Subcutaneous adipose tissue (tissue), 4 donors: ENCODE measurements at places on chromosomes 11 and 22. TPM values are rescaled to one million over a fixed set of nuclear protein-coding genes. Genes with fewer than 3 reads are reported as not detected.

ADAMTS15 gene
- 15.0 TPM for total RNA-seq

PES1 gene
- total RNA-seq = 32.4 TPM

HEPN1 gene
- not detected for total RNA-seq

TOB2 gene
- total RNA-seq = 43.6 TPM

CCDC73 gene
- not detected for total RNA-seq

OR2AG2 gene
- not detected for total RNA-seq

OR6M1 gene
- not detected for total RNA-seq

MFNG gene
- 9.0 TPM for total RNA-seq

KDELR3 gene
- 32.0 TPM for total RNA-seq

RIC8A gene
- total RNA-seq = 103 TPM

PRODH gene
- 17.8 TPM for total RNA-seq

APOBEC3C gene
- 11.2 TPM for total RNA-seq
